ENCODE measurements at places on chromosomes 16 and 17. TPM values are rescaled to one million over a fixed set of nuclear protein-coding genes. Genes with fewer than 3 reads are reported as not detected.

SPECC1 gene
- 18.4 TPM for total RNA-seq

CCDC144A gene
- 0.71 TPM for total RNA-seq

KCNH6 gene
- not detected for total RNA-seq

ZNF385C gene
- 0.34 TPM for total RNA-seq

SRL gene
- not detected for total RNA-seq

CCL5 gene
- total RNA-seq: 0.56 TPM

DHX58 gene
- total RNA-seq: 2.3 TPM

DNAH3 gene
- 0.33 TPM for total RNA-seq

MILR1 gene
- total RNA-seq: 4.1 TPM

SMIM36 gene
- total RNA-seq: not detected

KIAA0753 gene
- 6.2 TPM for total RNA-seq

CHST5 gene
- 0.20 TPM for total RNA-seq

TM4SF5 gene
- total RNA-seq: not detected

Measured in K562 (cell line).